ENCODE measurements at places on chromosomes 3 and 15.
A peak's percentile ranks its signal among the peaks of the same experiment; 100 is the strongest.

DNA sequence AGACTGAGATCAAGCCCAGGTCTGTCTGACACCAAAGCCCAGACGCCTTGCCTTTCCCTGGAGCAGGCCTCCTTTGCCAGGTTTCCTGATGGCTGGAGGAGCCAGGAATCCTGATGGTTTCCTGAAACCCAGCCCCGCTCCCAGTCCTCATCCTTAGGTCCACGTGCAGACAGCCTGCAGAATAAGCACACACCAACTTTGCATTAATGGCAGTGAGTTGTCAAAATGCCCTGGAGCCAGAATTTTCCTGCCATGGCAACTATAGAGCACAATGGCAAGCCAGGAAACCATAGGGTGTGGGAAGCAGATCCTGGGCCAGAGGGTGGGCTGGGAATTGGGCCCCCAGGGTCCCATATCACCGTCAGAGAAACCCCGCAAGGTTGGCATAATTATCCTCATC lies 67.4 kb upstream of the HRH1 start:
- no peak for DNase-seq

DNA sequence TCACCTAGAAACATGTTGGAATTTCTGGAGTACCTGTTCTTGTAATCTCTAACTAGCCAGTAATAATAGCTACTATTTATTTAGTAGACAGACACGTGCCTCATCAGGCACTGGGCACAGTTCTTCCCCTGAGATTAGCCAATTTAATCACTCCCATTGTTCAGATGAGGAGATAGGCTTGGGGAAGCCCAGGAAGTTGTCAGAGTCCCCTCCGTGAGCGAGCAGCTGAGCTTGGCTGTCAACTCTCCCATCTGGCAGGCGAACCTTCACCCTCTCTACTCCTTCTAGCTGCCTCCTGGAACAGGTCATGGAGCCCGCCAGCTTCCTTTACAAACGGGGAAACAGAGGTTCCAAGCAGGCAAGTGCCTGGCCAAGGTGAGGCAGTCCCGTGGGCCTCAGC lies 31.1 kb upstream of the FGD5 start:
- no peak for DNase-seq

- DNase-seq: no peak
Observed at GRCh38 chr15:47504624-47505256, 212.6 kb upstream of the SEMA6D start.

DNA sequence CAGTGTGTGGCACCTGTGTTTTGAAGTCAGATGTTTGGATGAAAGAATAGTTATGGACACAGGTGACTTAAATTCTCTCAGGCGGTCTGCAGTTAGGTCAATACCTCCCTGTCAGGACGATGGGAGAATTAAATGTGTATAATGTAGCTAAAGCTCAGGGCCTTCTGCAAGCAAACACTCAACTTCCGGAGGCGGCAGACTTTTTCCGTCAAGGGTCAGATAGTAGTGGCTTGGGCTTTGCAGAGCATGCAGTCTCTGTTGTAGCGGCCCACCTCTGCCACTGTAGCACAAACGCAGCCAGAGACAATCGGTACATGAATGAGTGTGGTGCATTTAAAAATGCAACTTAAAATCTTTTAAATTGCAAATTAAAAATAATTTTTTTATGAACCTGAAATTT lies 47.4 kb downstream of the CMTM8 start:
- no peak for DNase-seq

- DNase-seq: no peak
Observed at GRCh38 chr15:56371495-56372147, 6.4 kb downstream of the TEX9 start.

DNA sequence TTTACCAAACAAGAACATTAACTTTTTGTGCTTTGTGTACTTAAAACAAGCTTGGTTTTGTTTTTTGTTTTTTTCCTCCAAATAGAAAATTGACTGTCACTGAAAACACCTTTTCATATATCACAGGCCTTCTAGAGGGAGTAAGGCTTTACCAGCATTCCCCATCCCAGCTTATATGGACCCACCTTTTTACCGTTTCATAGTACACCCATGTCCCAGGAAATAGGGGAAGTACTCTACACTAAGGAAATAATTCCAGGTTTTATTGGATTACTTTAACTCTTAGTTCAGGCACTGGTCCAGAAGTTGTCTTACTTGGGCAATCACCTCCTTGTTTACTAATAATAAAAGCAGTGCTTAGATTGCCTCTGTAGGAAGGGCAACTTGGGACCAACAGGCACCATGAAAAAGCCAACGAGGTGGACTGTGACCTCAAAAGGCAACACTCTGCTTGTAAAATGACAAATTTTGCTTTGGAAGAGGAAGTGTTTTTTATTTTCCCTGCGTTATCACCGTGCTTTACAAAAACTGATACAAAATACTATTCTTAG lies 26.2 kb downstream of the HMG20A start:
- no peak for DNase-seq

DNA sequence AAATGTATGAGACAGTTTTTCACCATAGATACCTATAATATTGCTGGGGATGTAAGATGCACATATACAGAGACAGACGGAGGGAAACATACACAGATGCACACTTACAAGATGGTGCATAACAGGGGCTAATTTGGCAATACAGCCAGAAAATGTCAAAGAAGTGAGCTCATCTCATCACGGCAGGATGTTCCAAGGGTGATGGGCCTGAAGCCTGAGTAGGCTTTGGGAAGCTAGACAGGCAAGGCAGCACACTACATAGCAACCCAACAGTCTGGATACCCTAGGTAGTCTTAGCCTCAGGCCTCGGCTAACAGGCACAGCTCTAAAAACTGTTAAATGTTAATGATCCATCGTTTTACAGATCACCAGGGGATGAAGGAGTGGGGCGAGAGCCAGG lies 148.5 kb downstream of the OSBPL10 start:
- DNase-seq: no peak

GRCh38 chr3:130557336-130558035 lies 40.5 kb downstream of the COL6A6 start:
- no peak for DNase-seq

- no peak for DNase-seq
Observed at GRCh38 chr3:8825153-8825825, 55.9 kb upstream of the OXTR start.

DNA sequence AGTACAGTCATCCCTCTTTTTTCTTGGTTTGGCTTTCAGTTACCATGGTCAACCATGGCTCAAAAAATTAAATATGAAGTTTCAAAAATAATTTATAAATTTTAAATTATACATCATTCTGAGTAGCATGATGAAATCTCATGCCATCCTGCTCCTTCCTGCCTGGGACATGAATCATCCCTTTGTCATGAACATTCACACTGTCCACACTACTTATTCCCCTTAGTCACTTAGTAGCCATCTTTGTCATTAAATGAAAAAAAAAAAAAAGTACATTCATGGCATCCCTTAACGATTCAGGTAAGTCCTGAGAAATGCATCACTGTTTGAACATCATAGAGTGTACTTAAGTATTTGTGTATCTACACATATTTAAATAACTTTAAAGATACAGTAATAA lies 1046.3 kb downstream of the ROBO2 start:
- no peak for DNase-seq

DNA sequence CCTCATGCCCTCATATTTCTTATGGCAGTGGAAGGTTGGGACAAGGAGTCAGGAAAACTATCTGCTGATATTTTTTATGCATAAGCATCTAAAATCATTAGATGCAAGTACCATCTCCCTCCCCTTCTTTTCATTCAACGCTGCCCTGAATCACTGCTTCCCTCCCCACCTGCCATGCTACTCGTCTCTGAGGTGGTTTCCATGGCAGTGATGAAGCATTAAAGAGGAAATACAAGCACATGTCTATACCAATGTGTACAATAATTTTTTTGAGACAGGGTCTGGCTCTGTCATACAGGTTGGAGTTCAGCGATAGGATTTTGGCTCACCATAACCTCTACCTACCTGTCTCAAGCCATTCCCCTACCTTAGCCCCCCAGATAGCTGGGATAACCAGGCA lies 67.5 kb upstream of the SETMAR start:
- no peak for DNase-seq

GRCh38 chr3:4474683-4475490 lies 7.8 kb upstream of the SUMF1 start:
- no peak for DNase-seq

GRCh38 chr3:72803573-72803972 lies 44.7 kb downstream of the SHQ1 start:
- DNase-seq: no peak

- DNase-seq: no peak
Observed at GRCh38 chr3:51966922-51967383, 301 bp downstream of the PCBP4 start.

DNA sequence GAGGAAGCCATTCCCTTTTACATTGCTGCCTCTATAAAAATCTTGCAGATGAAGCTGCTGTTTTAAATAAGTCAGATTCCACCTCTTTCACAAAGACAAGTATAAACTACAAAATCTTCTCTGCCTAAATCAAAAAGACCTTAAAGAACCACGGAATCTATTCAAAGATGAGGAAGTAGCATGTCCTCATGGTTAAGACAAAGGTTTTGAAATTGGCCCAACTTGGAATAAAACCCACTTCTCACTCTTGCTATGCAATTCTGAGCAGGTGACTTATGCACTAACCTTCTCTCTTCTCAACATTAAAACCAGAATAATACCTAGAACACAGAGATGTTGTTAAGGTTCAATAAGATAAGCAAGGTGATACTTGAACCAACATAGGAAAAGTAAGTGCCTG lies 97.6 kb downstream of the FOXP1 start:
- no peak for DNase-seq

- peak; percentile 6 for DNase-seq
Observed at GRCh38 chr15:35118960-35119359, 33.9 kb upstream of the NANOGP8 start.

DNA sequence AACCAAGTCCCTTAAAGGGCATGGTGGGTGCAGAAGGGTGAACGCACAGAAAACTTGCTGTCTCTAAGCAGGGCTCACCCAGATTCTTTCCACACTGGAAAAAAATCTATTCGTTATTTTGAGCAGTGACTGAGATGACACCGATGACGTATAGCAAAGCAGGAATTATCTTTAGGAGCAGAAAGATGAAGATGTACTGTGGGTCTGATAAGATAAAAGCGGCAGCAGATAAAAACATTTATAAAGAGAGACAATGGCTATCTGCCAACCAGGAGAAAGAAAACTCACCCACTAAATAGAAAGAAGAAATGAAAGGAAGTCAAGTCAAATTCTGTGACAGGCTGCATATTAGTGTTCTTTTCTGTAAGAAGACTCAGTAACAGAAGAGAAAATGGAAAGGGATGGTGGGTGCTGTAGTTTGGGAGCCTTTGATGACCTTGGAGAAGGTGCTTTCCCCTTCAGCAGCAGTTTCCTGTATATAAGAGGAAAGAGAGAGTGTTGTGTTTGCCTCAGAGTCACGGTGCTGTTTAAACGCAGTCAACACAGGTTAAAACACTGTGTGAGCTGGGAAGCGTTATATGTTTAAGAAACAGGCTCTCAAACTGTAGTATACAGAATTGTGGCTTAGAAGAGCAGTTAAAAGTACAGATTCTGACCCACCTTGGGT lies 111.6 kb downstream of the AQP9 start:
- DNase-seq: no peak

- DNase-seq: no peak
Observed at GRCh38 chr15:63181648-63182047, 7.8 kb upstream of the RAB8B start.

DNA sequence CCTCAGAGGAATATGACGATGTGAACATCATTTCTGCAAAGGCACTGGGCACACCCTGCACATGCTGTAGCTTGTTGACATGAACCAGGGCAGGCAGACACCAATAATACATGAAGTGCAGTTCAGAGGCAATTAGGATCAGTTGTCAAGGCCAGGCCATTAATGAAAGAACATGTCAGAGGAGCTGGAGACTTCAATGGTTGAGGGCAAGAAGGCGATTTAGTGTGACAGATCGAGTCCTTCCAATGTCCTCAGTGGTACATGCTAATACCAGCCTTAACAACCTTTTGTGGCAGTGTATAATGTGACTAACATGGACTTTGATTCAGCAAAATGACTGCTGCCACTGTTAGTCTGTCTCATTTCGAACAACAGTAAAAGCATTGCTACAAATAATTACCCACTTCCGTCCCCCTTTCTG lies 205.2 kb upstream of the NANOGP8 start:
- no peak for DNase-seq

- no peak for DNase-seq
Observed at GRCh38 chr3:17707813-17708543, 34.5 kb downstream of the TBC1D5 start.

- DNase-seq: peak; percentile 74
Observed at GRCh38 chr15:64597477-64597822, 137.1 kb downstream of the ZNF609 start.

DNA sequence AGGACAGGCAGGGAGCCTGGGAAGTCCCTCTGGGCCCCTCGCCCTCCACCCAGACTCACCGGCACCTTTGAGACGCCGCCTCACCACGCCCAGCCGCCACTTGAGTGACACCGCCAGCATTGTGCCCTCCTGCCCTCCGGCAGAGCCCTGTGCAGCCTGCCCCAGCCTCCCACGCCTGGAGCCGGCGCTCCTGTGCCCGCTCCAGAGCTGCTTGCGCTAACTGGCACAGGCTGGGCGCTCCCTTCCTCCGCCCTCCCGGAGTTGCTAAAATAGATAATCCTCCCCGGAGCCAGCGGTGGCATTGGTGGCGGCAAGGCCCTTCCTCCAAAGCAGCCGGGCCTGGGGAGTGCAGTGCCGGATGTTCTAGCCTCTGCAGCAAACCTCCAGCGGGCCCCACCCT lies 15.7 kb upstream of the GRIP2 start:
- DNase-seq: no peak

GRCh38 chr3:120244834-120245225 lies 40.2 kb downstream of the GPR156 start:
- no peak for DNase-seq

- DNase-seq: no peak
Observed at GRCh38 chr3:153572165-153572564, 410.1 kb downstream of the RAP2B start.

DNA sequence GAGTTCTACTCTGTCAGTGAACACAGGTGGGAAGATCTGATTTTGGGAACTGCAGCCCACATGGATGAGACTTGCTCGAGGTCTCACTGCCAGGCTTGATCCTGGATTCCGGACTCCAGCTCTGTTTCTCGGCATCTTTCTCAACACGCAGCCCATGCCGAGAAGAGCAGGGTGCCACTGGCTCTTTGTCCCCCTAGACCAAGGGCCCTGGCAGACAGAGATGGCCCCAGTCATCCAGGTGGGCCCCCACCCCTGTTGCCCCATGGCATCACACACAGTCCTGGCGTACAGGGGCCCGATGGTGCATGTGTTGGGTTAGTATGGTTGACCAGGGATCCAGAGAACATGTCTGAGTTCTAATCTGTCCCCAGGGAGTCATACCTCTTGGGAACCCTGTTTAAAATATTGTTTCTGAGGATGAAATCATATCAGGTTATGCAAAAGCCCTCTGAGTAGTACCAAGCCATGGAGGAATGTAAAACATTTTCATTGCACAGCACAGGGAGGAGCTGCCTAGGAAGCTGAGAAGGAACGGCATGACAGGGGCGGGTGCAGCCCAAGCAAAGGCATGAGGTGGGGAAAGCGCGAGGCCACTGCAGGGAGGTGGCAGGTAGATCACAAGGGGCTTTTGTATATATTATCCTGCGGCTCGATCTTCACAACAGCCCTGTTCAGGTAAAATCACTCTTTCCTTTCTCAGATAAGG lies 320.6 kb downstream of the UACA start:
- no peak for DNase-seq
